ENCODE measurements at places on chromosomes 1 and 21. TPM values are rescaled to one million over a fixed set of nuclear protein-coding genes. Genes with fewer than 3 reads are reported as not detected.

The DDAH1 gene
- total RNA-seq: 88.9 TPM

The SLAMF8 gene
- total RNA-seq: not detected

The ROR1 gene
- 18.8 TPM for total RNA-seq

The NRIP1 gene
- total RNA-seq: 33.6 TPM

The GJA8 gene
- total RNA-seq: not detected

The HNRNPCL2 gene
- not detected for total RNA-seq

The ACAP3 gene
- 106 TPM for total RNA-seq

The ALG14 gene
- total RNA-seq: 2.4 TPM

The NBPF4 gene
- total RNA-seq: not detected

The TBX15 gene
- total RNA-seq: 0.63 TPM

The PLA2G2C gene
- not detected for total RNA-seq

The CELA2A gene
- not detected for total RNA-seq

The LAMB3 gene
- total RNA-seq: 5.9 TPM

The APP gene
- total RNA-seq: 722 TPM

The SPRR2F gene
- total RNA-seq: not detected

The FGGY gene
- 17.5 TPM for total RNA-seq

The GBP4 gene
- 3.7 TPM for total RNA-seq

The COL8A2 gene
- total RNA-seq: 11.0 TPM

The RHBG gene
- not detected for total RNA-seq

The GJA4 gene
- not detected for total RNA-seq

The TEDDM1 gene
- not detected for total RNA-seq

The CSF1 gene
- 61.9 TPM for total RNA-seq

The SLAMF7 gene
- not detected for total RNA-seq

The EDARADD gene
- not detected for total RNA-seq

The IGSF9 gene
- not detected for total RNA-seq

The HMGCS2 gene
- not detected for total RNA-seq

The PLA2G4A gene
- 74.7 TPM for total RNA-seq

The SPRR4 gene
- total RNA-seq: not detected

The ALPL gene
- total RNA-seq: 1.1 TPM

The LCE3E gene
- total RNA-seq: not detected

The LRRC3 gene
- 0.45 TPM for total RNA-seq

The CLCA4 gene
- total RNA-seq: not detected

The TRABD2B gene
- total RNA-seq: 0.16 TPM

The WDR26 gene
- 88.6 TPM for total RNA-seq

The ANGPTL7 gene
- 0.65 TPM for total RNA-seq

The GJC2 gene
- total RNA-seq: 2.0 TPM

The KLHDC8A gene
- not detected for total RNA-seq

The TSTD1 gene
- total RNA-seq: not detected

The MYOG gene
- total RNA-seq: not detected

The CACNA1S gene
- total RNA-seq: not detected

The ANKRD35 gene
- total RNA-seq: 3.9 TPM

The AUNIP gene
- 4.8 TPM for total RNA-seq

The PRRX1 gene
- 679 TPM for total RNA-seq

The FAM72B gene
- 5.6 TPM for total RNA-seq

The OR2L3 gene
- not detected for total RNA-seq

The TIE1 gene
- total RNA-seq: 0.81 TPM

The TCEANC2 gene
- total RNA-seq: 5.4 TPM

The APCS gene
- total RNA-seq: not detected

The UFC1 gene
- 111 TPM for total RNA-seq

The CYP4X1 gene
- 3.3 TPM for total RNA-seq

The CA6 gene
- total RNA-seq: not detected

The SYNC gene
- 141 TPM for total RNA-seq

The CDC42BPA gene
- 82.5 TPM for total RNA-seq

The DYNLT5 gene
- total RNA-seq: 1.4 TPM

The AMPD1 gene
- total RNA-seq: not detected

The MAB21L3 gene
- 0.18 TPM for total RNA-seq

Data from fibroblast of the aortic adventitia (primary cell).